ENCODE measurements at places on chromosomes 3 and 15.

GRCh38 chr3:17179381-17180205 lies 294.8 kb downstream of the PLCL2 start:
- no peak for DNase-seq

GRCh38 chr3:119073258-119074001 lies 38.8 kb upstream of the IGSF11 start:
- no peak for DNase-seq

DNA sequence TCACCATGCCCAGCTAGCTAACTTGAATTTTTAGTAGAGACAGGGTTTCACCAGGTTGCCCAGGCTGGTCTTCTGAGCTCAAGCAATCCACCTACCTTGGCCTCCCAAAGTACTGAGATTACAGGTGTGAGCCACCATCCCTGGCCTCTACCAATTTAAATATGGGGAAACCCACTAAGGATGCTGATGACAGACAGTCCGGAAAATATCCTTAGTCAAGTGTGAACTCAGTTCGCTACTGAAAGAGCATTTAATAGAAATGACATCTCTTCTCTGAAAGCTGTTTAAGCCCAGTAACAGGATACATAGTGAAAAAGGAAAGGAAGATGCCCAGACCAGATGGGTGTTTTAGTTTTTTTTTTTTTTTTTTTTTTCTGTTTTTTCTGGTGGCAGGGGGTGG lies 7.7 kb upstream of the GRAMD2A start:
- DNase-seq = no peak

DNA sequence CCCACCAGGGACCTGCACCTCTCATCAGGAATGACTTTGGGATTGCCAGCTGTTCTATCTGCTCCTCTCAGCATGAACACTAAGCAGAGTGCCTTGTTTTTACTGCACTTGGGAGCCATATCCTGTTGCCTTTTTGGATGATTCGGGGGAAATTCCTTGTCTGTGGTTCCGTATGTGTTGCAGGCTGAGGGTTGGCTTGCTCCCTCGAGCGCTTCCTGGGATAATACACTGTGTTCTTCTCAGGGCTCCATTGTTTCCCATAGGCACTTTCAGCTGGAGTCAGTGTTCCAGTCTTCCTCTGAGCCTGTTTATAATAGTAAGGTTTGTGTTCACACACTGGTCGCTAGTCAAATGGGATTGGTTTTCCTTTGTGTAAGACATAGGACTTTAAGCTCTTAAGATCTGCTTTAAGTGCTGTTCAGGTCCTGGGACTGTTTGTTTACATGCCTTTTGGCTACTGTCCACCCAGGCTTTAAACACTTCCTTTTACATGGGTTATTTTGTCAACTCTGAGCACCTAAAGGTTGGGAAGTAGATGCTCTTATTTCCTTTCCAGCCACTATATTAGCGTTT lies 23.4 kb downstream of the BOC start:
- DNase-seq = no peak

DNA sequence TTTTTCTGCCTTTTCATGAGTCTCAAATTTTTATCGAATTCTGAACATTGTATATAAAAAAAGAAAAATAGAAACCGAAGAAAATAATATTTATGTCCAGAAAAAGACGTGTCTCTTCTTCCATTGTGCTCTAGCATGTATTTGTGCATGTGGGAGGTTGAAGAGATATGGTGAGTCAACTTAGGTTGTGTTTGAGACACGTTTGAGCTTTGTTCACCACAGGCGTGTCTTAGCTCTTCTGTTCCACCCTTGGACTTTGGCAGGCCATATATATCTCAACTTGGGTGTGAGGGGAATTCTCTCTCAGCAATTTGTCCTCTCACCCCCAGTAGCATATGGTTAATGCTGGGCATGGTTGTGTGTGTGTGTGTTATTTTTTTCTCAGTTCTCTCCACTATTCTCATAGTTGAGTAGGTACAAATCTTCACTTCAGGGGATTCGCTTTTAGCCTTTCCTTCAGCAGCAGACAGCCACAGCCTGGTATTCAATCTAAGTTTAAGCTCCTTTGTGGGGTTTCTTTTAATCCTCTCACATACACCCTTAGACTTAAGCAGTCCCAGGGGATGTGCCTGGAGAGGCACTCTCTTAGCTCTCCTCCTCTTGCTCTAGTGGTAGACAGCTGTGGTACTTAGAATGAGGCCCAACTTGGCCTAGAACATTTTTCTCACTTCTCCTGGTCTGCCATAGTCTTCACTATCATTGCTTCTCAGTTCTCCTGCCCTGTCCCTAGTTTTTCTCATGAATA lies 286.5 kb upstream of the RBMS3 start:
- DNase-seq = no peak

DNA sequence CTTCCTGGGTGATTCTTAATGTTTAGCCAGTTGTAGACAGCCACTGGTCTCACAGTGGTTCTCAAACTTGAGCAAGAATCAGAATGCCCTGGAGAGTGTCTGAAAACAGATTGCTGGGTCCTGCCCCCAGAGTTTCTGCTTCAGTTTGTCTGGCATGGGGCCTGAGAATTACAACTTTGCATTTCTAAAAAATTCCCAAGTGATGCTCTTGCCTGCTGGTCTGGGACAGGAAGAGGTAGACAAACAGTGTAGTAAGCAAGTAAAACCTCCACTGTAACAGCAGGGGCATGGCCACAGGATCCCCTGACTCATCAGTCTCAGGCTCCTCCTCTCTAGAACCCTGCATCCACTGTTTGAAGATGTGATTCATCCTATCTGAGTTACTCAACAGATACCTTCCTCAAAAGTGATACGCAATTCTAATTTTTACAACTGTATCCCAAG lies 36.5 kb downstream of the DZIP1L start:
- peak; percentile 85 for DNase-seq

- DNase-seq = no peak
Measured at GRCh38 chr3:17986348-17986816, 244.0 kb upstream of the TBC1D5 start.

- DNase-seq = no peak
Measured at GRCh38 chr3:185678027-185678426, 91.9 kb downstream of the SENP2 start.

- no peak for DNase-seq
Measured at GRCh38 chr3:42876940-42877720, 1.5 kb upstream of the CYP8B1 start.

GRCh38 chr15:89784686-89784960 lies 8.5 kb downstream of the MESP2 start:
- DNase-seq = no peak

DNA sequence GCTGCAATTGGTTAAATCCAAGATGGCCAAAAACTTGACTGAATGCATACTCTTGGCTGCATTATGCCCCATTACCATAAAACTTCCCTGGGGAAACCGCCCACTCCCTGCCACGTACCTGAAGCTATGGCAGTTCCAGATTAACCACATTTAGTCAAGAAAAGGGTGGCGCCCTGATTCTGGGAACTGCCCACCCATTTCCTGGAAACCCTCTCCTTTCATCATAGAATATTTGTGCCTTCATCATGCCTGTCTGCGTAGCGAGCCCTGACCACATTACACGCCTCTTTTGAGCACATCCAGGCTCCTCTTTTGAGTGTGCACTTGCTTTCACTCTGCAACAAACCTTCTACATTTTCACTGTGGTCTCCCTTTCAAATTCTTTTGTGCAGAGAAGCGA lies 5.2 kb downstream of the LINS1 start:
- DNase-seq = no peak

DNA sequence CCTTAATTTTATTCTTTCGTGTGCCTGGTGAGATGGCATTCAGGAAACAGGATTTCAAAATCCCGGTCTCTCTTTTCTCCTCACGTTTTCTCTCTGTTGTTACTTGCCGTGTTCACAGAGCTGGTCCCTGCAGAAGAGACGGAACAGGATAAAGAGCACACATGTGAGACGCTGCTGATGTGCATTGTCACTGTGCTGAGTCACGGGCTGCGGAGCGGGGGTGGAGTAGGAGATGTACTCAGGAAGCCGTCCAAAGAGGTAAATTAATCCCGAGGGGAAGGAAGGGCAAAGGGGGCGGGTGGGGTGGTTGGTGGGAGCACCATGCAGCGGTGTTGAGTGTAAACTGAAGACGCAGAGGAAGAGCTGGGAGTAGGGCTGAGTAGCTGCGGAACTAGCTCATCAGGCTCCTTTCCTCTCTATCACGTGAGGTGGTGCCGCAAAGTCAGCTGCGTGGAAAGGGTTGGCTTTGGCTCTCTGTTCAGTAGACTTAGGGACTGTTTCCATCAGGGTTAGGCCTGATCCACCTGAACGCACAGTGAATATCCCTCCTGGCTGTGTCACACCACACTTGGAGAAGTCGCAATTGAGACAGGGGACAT lies 164.8 kb upstream of the BHLHE40 start:
- DNase-seq = no peak
